ENCODE measurements at places on chromosomes 16 and 17. TPM values are rescaled to one million over a fixed set of nuclear protein-coding genes. Genes with fewer than 3 reads are reported as not detected.

- no peak for DNase-seq
Observed at GRCh38 chr16:85573045-85573695, 40.0 kb upstream of the GSE1 start.

- DNase-seq = no peak
Observed at GRCh38 chr16:4378161-4378666, 6.6 kb downstream of the VASN start.

DNA sequence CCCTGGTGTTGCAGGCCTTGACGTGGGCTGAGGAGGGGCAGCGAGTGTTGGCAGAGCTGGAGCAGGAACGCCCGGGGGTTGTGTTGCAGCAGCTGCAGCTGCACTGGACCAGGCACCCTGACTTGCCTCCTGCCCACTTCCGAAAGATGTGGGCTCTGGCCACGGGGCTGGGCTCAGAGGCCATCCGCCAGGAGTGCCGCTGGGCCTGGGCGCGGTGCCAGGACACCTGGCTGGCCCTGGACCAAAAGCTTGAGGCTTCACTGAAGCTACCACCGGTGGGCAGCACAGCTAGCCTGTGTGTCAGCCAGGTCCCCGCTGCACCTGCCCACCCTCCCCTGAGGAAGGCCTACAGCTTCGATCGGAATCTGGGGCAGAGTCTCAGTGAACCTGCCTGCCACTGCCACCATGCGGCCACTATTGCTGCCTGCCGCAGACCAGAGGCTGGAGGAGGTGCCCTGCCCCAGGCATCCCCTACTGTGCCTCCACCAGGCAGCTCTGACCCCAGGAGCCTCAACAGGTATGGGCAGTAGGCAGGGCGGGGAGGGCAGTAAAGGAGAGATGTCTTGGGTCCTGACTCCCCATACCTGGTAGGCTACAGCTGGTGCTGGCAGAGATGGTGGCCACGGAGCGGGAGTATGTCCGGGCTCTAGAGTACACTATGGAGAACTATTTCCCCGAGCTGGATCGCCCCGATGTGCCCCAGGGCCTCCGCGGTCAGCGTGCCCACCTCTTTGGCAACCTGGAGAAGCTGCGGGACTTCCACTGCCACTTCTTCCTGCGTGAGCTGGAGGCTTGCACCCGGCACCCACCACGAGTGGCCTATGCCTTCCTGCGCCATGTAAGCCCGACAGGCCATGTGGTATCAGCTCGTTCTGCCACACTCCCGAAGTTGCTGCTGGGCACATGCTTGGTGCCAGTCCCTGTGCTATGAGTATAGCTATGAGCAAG is 5.6 kb downstream of the PLEKHG4 start:
- DNase-seq = peak; percentile 89

- peak; percentile 76 for DNase-seq
Observed at GRCh38 chr17:73710095-73710592, 65.9 kb upstream of the SDK2 start.

DNA sequence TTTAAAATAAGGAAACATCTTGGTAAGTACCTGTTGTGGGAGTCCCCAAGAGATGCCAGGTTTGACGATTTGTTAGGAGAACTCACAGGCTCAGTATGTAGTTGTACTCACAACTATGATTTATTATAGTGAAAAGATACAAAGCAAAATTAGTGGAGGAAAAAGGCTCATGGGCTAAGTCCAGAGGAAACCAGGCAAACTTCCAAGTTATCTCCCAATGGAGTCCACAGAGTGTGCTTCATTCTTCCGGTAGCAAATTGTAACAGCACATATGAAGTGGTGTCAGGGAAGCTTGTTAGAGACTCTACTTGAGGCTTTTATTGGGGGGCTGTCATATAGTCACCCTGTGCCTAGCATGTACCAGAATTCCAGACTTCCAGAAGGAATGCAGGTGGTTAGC is 2.3 kb downstream of the DDX19A start:
- DNase-seq = no peak

PRSS22 gene
- total RNA-seq = 97.1 TPM

DNA sequence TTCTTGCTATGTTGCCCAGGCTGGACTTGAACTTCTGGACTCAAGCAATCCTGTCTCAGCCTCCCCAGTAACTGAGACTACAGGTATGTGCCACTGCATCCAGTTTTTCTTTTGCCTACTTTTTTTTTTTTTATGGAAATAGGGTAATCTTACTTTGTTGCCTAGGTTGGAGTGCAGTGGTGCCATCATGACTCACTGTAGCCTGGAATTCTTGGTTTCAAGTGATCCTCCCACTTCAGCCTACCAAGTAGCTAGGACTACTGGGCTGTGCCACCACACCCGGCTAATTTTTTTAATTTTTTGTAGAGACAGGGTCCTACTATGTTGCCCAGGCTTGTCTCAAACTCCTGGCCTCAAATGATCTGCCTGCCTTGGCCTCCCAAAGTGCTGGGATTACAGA is 10.0 kb downstream of the LRRC36 start:
- no peak for DNase-seq

GRCh38 chr16:88505405-88506082 is 52.5 kb downstream of the ZFPM1 start:
- DNase-seq = peak; percentile 93

USP43 gene
- 21.7 TPM for total RNA-seq

CBFA2T3 gene
- total RNA-seq = not detected

DNA sequence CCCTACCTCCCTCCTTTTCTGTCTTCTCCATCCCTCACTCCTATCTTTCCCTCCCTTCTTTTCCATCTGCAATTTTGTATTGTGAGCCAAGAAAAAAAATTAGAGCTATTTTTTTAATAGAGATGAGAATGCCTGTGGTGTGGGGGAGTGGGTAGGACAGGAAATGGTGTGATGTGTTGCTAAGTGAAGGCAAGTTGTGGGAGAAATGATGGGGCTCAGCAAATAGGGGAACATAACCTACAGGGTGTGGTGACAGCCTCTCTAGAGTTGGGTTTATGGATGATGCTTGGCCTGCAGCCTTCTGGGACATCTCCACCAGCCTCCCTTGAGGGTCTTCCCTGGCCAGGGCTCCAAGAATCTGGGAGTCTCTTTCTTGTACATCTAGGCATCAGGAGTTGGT is 163.1 kb upstream of the CACNG3 start:
- no peak for DNase-seq

GRCh38 chr17:11330826-11331225 is 89.8 kb downstream of the SHISA6 start:
- no peak for DNase-seq

FNDC8 gene
- total RNA-seq = not detected

KCNAB3 gene
- total RNA-seq = 1.4 TPM

DNA sequence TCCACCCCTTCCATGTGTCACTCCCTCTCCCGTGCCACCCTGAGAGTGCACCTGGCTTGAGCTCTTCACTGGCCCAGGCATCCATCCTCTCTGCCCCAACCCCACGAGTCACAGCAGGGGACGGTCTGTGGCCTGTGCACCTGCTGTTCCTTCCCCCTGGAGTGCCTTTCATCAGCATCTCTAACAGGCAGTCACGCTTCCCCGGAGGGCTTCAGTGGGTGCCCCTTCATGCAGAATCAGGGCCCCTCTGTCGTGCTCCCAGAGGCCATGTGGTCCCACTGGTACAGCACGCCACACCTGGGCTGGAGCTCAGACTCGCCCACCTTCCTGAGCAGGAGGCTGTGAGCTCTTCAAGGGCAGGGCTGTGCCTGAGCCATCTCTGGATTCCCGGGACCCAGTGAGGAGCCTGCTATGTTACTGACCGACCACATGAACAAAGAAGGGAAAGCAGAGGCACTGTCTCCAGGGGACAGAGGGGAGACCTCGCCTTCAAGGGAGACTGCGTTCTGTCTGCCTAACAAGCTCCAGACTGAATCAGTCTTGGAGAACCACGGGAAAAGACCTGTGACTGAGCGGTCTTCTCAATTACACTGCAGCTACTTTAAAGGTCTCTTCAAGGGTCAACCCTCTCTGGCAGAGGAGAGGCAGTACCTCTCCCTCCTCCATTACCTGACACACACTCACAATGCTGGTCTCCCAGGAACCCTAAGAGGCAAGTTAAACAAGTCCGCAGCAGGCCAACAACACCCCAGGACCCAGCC is 78.8 kb upstream of the DOC2B start:
- no peak for DNase-seq

- DNase-seq = no peak
Observed at GRCh38 chr17:1703063-1703462, 7.1 kb downstream of the TLCD2 start.

- DNase-seq = no peak
Observed at GRCh38 chr17:68941761-68942160, 13.4 kb downstream of the ABCA8 start.

GRCh38 chr16:69511651-69512050 is 54.1 kb upstream of the NFAT5 start:
- no peak for DNase-seq

DNA sequence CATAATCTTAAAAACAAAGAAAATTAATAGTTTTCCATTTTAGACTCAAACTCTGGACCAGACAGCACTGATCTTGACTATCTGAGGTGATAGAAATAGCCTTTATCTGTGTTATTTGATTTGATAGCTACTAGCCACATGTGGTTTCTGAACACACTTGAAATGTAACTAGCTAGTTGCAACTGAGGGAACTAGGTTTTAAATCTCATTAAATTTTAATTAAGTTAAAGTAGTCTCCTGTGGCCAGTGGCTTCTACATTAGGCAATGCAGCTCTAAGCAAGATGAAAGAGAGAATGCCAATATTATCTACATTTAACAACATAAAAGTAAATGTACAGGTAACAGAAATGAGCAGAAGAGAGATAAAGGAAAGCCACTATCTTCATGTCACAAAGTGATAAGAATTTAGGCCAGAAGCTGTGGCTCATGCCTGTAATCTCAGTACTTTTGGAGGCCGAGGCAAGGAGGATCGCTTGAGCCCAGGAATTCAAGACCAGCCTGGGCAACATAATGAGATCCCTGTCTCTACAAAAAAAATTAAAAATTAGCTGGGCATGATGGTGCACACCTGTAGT is 11.2 kb upstream of the SPN start:
- DNase-seq = no peak

DNA sequence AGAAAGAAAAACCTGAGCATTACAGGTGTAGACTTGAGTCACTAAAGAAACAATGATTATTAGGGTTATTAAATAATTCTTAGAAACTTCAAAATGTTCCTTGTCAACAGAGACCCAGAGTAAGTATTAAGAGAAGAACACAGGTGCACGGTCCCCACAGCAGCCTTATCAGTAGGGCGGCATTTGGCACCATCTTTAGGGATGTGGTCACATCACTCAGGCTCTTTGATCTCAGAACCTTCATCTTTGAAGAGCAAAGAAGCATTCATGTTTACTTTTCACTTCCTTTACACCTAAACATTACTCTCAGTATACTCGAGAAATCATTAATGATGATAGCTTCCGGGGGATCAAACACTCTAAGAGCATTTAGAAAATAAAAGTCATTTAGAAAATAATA is 928.7 kb downstream of the KCNJ2 start:
- DNase-seq = peak; percentile 45

DNA sequence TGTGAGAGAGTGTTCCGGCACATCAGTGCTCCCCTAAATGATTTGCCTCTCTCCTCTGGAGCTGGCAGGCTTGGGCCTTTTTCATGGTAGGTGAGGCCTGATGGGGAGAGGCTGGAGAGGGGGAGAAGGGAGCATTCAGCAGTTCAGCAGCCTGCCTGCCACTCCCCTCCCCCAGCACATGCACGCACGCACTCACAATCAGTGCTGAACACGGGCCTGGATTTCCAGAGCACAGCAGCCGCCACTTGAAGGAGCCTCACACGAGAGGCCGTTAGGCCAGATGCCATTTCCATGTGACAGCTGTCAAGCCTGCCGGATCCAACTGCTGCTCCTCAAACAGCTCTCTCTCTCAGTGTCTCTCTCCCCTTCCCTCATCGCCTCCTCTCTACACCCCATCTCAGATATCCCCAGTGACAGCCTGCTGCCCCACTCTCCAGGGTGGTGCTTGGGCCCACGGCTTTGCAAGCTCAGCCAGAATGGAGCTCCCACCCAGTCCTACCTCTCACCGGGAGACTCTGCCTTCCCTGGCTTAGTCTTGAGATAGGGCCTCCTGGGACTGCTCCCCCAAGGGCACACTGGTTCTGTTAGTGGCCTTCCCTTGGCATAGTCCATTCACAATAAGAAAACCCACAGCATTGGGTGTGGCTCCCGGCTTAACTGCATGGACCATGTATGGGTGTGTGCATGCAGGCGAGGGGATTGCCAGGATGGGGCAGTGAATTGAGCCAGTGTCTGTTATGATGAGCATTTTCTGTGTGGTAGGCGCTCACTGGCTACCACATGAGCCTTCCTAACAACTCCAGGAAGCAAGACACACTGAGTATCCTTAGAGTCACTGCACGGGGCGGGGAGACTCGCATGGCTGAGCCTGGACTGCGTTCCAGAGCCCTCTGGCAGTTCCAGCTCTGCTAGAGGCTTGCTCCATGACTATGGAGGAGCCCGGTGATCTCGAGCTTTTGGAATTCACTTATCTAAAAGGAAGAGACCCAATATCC is 226.2 kb downstream of the CCDC182 start:
- DNase-seq = peak; percentile 13

GRCh38 chr17:75553295-75554110 is 28.0 kb downstream of the LLGL2 start:
- no peak for DNase-seq

TP53TG3 gene
- total RNA-seq = not detected

WNK4 gene
- total RNA-seq = 8.6 TPM

GRCh38 chr17:17567631-17568030 is 23.9 kb downstream of the PEMT start:
- DNase-seq = no peak

- DNase-seq = no peak
Observed at GRCh38 chr16:51222016-51222415, 70.9 kb upstream of the SALL1 start.

DNA sequence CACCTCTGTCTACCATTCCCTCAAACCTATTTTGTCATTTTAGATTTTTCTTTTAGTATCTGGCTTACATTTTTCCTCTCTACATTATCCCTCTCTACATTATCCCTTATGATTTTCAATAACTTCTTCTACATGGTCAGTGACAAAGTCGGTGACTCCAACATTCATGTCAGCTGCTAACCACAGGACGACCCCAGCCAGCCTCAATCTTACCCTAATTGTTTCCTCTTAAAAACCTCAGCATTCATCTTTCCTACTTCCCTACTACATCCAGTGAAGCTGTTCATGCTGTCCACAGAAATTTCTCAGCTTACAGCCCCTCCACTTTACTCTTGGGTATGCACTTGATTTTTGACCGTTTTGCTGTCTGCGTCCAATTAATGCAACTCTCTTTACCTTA is 8.3 kb downstream of the MYH10 start:
- DNase-seq = no peak

DNA sequence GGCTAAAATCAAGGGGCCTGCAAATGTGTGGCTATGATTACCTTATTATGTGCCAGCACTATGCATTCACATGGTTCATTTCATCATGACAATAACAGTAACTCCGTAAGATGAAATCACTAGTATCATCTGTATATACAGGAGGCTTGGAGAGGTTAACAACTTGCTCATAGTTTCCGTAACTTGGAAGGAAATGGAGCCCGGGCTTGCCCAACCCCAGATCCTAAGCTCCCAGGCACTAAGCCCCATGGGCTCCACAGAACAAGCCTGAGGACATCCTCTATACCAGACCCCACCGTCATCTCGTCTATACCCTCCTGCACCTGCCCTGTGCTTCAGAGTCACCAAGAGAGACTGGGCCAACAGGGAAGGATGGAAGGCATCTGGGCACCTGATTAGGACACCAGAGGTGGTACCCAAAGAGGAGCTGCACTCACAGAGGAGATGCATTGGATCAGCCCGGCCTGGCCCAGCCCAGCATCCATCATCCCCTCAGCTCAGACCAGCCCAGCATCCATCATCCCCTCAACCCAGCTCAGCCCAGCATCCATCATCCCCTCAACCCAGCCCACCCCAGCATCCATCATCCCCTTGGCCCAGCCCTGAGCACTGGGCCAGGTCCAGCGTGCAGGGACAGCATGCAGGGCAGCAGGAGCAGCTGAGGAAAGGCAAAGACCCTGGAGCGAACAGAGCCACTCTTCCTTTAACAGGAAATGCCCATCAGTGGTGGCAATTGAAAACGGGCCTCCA is 28.5 kb downstream of the NSMCE1 start:
- DNase-seq = no peak
